ENCODE measurements at places on chromosomes 11 and 22.

- no peak for DNase-seq
These were observed 85.8 kb downstream of the SERGEF start for GRCh38 chr11:17927041-17927440.

DNA sequence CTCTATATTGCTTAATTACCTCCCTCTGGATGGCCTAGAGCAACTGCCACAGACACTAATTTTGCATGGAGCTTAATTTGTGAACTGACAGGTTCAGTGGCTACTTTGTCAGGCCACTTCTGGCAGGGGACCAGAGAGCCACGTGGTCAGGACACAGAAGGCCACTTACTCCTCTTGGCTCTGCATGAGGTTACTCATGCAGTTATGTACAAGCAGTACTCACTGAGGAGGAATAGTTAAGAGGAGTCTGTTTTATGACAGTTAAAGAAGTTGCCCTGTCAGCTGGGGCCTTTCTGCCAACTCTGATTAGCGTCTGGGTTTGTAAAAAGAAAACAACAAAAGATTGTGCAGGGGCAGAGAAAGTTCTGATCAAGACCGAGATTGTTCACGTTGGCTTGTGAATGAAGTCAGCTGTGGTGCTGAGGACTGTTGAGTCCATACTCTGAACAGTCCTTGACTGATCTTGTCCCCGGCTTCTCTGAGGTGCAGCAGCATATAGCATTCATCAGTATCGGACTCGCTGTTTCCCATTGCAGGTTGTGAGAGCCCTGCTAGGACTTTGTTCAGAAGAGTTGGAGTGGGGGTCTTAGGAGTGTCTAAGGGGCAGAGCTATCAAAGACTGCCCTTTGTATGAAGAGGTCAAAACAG lies 41.4 kb downstream of the PPFIBP2 start:
- DNase-seq = no peak

- peak; percentile 81 for DNase-seq
These were observed 4.4 kb upstream of the FBXO3 start for GRCh38 chr11:33778675-33779074.

- DNase-seq = no peak
These were observed 457.2 kb upstream of the CADM1 start for GRCh38 chr11:115961159-115962003.

- DNase-seq = no peak
These were observed 16.7 kb downstream of the STARD10 start for GRCh38 chr11:72776844-72777754.

DNA sequence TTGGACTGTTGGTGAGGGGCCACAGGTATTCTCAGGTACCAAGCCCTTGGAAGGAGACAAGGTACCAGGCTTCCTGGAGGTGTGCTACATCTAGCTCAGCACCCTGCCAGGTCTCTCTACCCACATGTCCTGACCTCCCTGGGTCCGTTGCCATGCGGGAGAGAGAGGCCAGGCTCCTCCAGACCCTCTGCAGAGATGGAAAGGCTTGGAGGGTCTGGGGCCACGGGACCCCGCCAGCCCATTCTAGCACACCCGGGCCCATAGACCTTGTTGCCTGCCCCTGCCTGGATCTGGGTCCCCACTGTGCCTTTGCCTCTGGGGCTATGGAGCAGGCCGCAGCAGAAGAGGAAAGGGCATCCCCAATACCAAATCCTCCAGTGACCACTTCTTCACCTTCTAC lies 2.2 kb upstream of the APOC3 start:
- no peak for DNase-seq

GRCh38 chr11:14500181-14500651 lies 605 bp upstream of the COPB1 start:
- DNase-seq = no peak

- DNase-seq = no peak
These were observed 36.0 kb downstream of the HTR3A start for GRCh38 chr11:114010931-114011330.

- DNase-seq = peak; percentile 21
These were observed 73.7 kb upstream of the KIRREL3 start for GRCh38 chr11:127074151-127074761.

GRCh38 chr11:73157101-73158010 lies 15.2 kb upstream of the FCHSD2 start:
- no peak for DNase-seq

DNA sequence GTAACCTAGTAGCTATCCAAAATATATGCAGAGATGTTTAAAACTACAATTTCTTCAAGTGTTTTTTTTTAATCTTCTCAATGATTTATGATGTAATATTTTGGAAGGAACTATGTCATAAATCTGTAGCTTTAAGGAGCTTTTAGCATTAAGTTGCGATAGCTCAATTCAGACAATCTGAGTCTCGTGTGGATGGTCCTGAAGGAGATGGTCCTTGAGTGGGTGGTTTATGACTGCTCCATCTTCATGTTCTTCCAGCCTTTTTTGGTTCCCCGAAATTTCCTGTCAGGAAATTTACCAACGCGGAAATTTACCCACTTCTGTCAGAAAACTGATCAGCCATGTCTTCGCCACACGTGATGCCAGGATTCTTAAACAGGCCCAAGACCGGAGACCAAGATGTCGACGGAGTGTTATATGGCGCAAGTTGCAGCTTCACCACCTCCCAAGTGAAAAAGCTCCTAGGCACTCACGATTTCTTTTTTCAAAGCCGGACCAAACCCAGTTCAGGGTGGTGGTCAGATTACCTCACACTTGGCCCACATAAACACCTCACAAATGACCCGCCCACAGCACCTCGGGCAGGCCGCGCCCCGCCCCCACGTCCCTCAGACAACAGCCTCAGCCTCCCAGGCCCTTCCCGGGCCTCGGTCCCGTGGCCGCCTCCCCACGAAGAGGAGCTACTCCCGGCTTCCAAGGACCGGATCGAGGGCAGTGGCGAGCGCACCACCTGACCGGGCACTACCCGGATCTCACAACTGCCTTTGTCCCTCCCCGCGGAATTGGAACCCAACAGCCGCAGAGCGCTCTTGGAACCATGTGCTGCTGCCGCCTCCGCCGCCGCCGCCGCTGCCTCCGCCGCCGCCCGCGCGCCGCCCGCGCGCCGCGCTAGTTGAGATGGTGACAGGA lies at the start of gene MORC2:
TSS of gene MORC2 (minus strand) at position 760 of the 909 bp plus-strand sequence. CDS start 885 bp downstream, outside the sequence.
- no peak for DNase-seq
